ENCODE measurements at places on chromosomes 3 and 15.

GRCh38 chr3:111923806-111924205 is 55.0 kb upstream of the ABHD10 start:
- DNase-seq, result no peak

- no peak for DNase-seq
Observed at GRCh38 chr3:21484057-21484827, 266.8 kb downstream of the ZNF385D start.

DNA sequence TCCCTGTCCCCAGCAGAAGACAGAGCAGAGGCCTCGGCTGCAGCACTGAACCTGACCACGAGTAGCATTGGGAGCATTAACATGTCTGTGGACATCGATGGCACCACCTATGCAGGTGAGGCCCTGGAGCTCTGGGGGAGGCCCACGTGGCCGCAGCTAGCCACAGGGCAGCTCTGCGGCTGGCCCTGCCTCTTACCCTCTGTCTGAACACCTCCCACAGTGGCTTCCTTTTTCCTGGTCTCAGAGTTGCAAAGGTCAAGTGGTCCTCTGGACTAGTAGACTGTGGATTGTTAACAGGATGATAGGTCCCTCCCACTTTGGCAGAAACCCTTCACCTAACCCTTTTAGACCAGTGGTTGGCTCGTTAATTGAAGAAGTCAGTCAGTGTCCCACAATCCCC is 22.5 kb upstream of the CLK3 start:
- no peak for DNase-seq

DNA sequence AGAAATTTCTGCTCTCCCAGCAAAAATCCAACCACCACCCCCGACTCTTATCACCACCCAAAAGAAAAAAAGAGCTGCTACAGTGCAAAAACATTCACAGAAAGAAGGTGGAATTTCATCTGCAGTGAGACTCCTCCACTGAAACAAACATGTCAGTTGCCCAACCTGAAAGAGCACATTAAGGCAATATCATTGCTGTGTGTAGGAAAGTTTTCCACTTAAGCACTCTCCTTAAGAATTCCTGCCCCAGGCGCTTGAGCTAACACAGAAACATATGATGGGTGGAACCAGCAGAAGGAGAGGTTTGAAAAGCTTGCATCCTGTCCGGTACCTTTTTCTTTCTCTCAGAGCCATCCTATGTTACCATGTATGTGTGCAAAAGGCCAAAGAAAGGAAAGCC is 200.8 kb upstream of the GADL1 start:
- DNase-seq, result no peak

DNA sequence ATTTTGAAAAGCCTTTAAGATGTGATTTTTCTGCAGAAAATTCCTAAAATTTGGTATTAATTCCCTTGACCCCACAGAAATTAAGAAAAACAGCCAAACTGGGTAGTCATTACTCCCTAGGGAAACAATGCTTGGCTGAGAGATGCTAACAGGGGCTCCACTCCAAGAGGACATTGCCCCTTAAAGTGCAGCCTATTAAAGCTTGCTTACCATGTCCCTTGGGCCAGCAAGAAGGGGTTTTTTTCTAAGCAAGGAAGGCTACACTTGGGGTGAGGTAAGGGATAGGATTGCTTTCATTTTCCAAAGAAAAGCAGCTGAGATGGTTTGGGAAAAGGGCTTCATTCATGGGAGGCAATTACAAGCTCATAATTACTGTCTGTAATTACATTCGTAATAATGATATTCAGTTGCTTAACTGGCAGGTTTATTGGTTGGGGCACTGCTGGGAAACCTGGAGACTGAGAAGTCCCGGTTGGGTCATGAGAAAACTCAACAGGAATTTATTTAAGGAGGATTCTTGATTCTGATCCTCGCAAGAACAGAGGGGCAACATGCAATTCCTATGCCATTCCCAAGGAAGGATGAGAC is 247.5 kb downstream of the NR1D2 start:
- DNase-seq, result no peak
